ENCODE measurements at places on chromosomes 3 and 15.

- ATAC-seq = no peak
These were observed 941.3 kb downstream of the DIPK2A start for GRCh38 chr3:144912968-144913367.

- ATAC-seq = peak; percentile 69
These were observed 125.8 kb downstream of the PGPEP1L start for GRCh38 chr15:98881526-98882520.

DNA sequence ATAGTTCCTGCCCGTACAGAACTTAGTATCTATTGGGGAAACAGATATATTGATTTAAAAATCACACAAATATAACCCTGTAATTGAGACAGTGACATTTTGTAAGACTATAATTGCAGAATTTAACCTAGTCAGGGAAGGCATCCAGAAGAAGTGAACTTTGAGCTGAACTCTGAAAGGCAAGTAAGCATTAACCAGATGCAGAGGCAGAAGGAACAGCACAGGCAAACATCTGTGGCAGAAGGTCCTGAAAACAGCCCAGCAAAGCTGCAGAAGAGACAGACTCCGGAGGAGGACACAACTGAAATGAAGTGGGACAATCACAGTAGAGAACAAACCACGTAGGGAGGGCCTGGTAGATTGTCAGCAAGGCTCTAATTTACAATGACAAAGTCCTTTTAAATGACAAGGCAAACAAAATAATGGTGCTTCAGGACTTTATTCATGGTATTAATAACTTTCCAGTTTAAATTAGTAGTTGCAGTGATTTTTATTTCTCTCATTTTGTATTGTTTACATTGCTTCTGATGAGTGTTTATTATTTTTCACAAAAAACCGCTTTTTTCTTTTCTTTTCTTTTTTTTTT, 14.5 kb downstream of the BCL2A1 start:
- no peak for ATAC-seq

GRCh38 chr15:101641894-101642293, 10.3 kb downstream of the TM2D3 start:
- peak; percentile 23 for ATAC-seq

DNA sequence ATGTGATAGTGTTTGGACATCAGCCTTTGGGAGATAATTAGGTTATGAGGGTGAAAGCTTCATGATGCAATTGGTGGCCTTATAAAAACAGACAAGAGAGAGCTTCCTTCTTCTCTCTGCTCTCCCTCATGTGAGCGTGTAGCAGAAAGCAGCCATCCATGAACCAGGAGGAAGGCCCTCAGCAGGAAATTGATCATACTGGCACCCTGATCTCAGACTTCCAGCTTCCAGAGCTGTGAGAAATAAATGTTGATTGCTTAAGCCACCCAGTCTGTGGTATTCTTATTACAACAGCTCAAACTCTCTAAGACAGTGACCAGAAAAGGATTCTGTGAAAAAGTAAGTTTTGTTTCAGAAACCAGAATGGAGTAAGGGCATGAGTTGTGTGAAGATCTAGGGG, 13.3 kb downstream of the STAC start:
- ATAC-seq = no peak

- ATAC-seq = no peak
These were observed 4.2 kb downstream of the PTPN23 start for GRCh38 chr3:47385007-47385406.

GRCh38 chr3:127767126-127767525, 55.2 kb downstream of the MGLL start:
- ATAC-seq = no peak

DNA sequence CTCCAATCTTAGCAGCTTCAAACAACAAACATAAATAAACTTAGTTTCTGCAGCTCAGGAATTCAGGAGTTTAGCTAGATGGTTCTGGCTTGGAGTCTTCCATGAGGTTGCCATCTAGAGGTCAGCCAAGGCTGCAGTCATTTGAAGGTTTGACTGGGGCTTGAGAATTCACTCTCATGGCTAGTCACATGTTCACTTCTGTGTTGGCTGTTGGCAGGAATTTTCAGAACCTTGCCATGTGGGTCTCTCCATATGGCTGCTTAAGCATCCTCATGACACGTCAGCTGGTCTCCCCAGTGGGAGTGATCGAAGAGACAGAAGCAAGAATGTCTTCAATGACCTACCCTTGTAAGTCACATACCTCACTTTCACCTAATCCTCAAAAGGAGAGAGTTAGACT, 269.2 kb upstream of the CNTN3 start:
- peak; percentile 50 for ATAC-seq

GRCh38 chr3:101827211-101828174, 21.8 kb upstream of the NFKBIZ start:
- ATAC-seq = peak; percentile 89

DNA sequence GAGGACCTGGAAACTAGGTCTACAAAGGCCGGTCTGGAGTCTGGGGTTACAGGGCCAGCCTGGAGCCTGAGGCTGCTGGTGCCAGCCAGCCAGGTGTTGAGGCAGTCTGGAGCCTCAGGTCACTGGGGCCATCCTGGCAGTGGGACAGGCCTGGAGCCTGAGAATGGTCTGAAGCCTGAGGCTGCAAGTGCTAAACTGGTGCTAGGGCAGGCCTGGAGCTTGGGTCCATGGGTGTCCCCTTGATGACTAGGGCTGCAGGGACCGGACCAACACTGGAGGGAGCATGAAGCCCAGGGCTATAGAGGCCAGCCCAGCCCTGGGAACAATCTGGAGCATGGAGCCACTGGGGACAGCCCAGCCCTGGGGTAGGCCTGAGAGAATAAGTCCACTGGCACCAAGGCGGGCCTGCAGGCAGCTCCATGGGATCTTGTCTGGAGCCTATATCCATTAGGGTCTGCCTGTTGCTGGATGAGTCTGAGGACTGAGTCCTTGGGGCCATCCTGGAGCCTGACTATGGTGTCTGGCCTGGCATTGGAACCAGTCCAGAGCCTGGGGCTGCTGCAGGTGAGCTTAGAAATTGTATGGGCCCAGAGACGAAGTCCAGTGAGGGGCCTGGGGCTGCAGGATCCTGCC, 101.9 kb downstream of the GLDN start:
- ATAC-seq = no peak

GRCh38 chr3:177946497-177946896, 589.7 kb upstream of the KCNMB2 start:
- ATAC-seq = no peak

DNA sequence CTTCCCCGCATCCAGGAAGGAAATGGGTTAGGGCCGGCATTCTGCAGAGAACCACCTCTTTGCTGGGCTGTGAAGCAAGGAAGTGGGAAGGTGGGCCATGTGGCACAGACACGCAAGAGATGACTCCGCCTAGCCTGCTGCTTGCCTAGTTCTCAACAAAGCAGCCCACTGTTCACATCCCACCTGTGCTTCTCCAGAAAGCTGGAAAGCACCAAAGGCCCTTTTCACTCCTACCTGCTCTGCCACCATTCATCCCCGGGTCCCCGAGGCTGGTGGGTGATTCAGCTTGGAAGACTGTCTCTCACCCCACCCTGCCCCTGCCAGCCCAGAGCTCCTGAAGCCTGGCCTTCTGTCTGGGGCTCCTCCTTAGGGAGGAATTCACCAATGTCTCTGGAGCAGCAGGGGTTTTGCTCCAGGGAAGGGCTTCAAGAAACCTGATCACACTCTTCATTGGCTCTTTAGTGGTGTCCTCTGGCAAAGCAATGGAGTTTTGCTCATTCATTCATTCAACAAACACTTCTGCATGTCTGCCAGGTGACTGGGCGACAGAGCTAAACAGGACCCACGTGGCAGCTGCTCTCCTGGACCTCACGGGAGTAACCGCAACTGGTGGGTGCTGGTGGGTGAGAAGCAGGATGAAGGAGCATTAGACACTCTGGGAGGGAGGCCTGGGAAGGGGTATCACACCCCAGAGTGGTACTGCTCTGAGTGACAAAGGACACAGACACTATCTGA, 145.4 kb upstream of the TLE3 start:
- no peak for ATAC-seq

- ATAC-seq = peak; percentile 98
These were observed 27.7 kb upstream of the DCP1A start for GRCh38 chr3:53375019-53375418.

DNA sequence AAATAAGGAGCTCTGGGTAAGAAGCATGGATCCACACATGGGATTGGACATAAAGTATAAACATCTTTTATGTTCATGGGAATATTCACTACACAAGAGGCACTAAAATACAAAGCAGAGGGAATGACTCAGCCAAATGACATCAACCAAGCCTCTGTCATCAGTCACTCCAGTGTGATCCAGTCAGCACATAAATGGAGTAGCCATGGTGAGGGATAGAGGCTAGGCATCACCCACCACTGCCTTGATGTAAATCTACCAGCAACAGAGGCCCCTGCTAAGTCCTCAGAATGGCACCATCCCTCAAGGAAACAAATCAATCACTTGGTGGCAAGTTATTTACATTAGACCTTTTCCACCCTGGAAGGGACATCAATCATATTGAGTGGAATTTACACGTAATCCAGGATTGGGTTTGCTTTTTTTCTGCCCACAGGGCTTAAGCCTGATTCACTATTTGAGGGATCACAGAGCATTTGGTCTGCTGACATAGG, 27.2 kb downstream of the VEPH1 start:
- peak; percentile 40 for ATAC-seq

- ATAC-seq = no peak
These were observed 135.0 kb upstream of the PRICKLE2 start for GRCh38 chr3:64360280-64360679.

DNA sequence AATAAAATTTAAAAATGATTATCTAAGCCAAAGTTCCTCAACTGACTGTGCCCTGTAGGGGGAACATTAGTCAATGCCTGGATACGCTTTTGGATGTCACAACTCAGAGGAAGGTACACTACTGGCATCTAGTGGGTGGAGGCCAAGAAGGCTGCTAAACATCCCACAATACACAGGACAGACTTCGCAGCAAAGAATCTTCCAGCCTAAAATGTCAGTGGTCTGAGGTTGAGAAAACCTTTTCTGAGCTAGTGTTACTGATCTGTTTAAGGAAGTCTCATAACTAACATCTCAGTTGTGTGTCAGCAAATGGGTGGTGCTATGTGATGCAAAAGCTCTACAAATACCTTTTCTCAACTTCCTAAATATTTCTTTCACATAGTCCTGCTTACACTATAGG, 20.9 kb upstream of the LDHAL6B start:
- ATAC-seq = no peak

GRCh38 chr15:46854564-46854963, 862.7 kb upstream of the SEMA6D start:
- no peak for ATAC-seq

DNA sequence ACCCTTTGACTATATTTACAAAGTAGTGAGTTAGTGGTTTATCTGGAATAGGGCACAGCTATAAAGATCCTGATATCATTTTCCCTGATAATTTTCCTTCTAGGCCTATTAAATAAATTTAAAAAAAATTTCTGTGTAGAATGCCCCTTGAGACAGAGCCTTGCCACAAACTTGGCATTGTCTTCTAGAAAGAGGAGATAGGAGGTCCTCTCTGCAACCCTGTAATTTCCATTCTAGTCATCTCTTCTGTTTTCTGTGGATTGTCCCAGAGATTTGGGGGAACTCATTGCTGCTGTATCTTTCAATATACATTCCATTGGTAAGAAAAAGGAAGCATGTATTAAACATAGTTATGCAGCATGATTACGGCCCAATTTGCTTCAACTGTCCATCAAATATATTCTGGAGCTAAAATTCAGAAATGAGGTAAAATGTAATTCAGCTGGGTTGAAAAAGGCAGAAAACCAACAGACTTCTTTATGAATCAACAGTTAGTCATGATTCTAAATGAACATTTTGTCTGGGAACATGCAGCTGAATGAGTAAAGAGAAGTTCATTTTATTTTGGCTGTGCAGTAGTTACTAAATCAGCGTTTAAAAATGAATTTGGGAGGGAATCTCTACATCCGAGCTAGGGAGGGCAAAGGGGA, 401.1 kb downstream of the NAALADL2 start:
- peak; percentile 63 for ATAC-seq

- ATAC-seq = no peak
These were observed 162.8 kb downstream of the SMAD6 start for GRCh38 chr15:66864871-66865281.

DNA sequence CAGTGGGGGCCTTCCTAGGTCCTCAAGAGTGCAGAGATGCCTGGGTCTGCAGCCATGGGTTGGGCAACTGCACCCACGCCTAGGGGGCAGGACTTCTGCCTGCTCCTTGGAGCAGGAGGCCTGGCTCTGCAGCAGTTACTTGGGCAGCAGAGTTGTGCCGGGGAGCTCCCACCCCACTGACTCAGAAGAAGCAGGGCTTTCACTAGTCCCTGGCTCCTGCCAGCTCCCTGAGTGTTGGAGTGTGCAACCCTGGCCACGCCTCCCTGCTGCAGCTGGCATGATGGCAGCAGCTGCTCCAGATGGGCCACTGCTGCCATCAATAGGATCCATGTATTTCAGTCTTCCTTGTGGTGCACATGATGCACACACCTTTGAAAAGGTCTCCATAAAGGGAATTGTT, 40.6 kb upstream of the KCNH8 start:
- ATAC-seq = no peak

- no peak for ATAC-seq
These were observed 28.6 kb upstream of the WNT5A start for GRCh38 chr3:55515550-55516246.

GRCh38 chr3:131714585-131715220, 211.9 kb upstream of the MRPL3 start:
- no peak for ATAC-seq

GRCh38 chr15:26767169-26767670, 5.6 kb downstream of the GABRB3 start:
- no peak for ATAC-seq

GRCh38 chr3:190338717-190339116, 16.5 kb upstream of the CLDN1 start:
- no peak for ATAC-seq

DNA sequence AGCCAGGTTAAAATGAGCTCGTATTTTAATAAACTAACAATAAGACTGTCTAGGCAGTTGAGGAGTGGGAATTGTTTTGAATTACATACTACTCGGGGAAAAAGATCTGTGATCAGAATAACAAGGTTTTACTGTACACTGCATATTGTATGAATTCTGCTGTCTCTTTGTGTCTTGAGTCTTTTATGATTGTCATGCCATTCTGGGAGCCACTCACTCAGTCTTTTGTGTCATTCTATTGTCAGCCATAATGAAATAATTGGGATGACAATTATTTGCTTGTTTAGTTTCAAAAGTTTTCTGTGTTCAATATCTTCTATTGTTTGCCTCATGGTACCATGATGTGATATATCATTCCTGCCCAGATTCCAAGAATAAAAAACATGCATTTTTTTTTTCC, 339.6 kb upstream of the TBL1XR1 start:
- ATAC-seq = no peak

DNA sequence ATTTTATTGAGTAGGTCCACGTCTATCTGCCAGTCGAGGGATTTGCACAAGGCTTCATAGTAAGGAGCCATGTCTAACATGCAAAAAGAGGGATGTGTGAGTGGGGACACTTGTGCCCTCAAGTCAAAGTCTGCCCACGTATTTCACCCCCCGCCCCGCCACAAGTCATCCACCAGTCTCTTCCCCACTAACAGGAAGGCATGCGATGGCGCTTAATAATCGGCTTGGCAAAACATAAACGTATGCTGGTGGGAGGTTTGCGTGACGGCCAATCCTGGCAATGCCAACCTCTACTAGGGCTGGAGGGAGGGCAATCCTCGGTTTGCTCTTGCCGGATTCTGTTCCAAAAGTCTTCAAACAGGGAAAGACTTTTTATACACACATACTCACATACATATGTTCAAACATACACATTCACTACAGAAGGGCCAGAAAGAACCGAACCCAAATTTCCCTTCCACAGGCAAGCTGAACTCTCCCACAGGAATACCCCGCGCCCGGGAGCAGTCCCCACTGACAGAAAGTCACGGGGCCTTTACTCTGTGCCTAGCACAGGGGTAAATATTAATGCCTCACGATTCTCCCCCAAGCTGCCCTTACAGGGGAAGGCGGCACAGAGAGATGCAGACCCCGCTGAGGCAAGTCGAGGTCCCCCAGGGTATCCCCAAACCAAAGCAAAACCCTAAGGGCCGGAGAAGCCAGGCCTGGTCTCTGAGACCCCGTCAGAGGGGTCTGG, 675 bp downstream of the PSMD6 start:
- peak; percentile 55 for ATAC-seq

All from SK-N-SH treated with all-trans-retinoic acid at 6 μM for 48 hours (cell line).